NCI-H187 treated with DMSO at 0.1 percent for 48 hours (cell line): ENCODE measurements at places on chromosomes 5 and 9.

DNA sequence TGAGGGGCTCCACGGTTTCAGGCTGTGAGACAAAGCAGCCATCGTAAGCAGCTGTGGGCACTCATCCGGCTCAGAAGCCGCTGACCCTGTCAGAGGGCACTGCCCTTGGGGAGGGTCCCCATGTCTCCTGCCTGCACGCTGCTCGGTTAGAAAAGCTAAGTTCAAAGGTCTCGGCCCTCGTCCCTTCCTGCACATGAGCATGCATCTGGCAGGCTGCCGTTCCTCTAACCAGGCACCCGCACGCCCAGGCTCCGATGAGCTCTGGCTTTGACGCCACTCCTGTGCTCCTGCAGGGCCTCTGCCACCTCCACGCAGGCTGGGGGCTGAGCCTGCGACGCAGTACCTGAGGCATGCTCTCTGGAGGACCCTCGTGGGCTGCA is 51.3 kb downstream of the NKD2 start:
- DNase-seq = no peak

DNA sequence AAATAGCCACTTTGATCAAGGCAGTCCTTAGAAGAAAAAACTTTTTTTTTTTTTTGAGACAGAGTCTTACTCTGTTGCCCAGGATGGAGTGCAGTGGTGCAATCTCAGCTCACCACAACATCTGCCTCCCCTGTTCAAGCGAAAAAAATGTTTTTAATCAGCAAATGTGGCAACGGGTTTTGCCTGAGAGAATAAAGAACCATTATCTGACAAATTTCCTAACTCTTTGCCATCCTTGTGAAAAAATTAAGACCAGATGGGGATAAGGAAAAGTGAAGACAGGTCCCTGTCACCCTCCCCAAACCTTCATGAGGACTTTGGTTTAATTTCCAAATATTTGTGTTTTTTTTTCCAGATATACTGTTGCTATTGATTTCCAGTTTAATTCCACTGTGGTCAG is 107.3 kb upstream of the SPOCK1 start:
- no peak for DNase-seq

DNA sequence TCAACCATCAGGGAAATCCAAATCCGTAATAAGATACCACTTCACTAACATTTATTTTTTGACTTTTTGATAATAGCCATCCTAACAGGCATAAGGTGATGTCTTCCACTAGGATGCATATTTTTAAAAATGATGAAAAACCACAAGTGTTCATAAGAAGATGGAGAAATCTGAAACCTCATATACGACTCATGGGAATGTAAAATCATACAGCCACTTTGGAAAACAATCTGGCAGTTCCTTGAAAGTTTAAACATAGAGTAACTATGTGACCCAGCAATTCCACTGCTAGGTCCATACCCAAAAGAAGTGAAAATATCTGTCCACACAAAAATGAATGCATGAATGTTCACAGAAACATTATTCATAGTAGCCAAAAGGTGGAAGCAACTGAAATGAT is 431.0 kb downstream of the ENC1 start:
- DNase-seq = no peak

- DNase-seq = no peak
These were observed 106.0 kb downstream of the CWC27 start for GRCh38 chr5:64874753-64875152.

DNA sequence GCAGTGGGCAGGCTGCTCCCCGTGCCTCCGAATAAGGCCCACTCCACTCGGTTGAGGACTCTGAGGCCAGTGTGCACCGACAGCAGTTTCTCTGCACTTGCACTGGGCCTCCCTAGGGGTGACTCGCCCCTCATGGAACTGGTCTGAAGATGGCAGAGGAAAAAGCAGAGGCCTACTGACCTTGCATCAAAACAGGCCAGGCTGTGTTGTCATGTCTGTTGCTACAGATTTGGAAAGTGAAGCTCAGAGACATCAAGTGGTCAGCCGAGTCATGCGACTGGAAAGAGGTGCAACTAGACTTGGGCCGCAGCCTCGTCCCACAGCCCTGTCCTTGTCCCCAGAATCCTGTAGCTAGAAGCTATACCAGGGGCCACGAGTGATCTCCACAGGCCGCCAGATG is 78.3 kb downstream of the DCP2 start:
- DNase-seq = no peak

- DNase-seq = no peak
These were observed 6.9 kb upstream of the NDUFB6 start for GRCh38 chr9:32579706-32580331.

DNA sequence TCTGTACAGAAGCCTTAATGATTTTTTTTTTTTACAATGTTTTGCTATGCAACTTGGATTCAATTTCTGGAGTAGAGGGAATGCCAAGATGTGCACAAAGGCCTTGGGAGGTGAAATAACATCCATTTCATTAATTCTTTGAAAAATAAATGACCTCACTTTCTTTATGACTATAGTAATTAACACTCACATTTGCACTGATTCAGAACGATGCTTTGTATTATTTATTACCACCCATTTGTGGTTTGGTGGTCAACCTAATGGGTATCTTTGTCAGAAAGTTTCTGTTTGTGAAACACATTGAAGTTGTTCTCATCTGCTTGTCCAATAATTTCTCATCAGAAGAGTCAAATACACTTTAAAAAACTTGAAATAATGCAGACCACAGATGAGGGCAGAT is 169.3 kb downstream of the NTRK2 start:
- no peak for DNase-seq

- DNase-seq = no peak
These were observed 136.5 kb upstream of the LIFR start for GRCh38 chr5:38692781-38693527.

DNA sequence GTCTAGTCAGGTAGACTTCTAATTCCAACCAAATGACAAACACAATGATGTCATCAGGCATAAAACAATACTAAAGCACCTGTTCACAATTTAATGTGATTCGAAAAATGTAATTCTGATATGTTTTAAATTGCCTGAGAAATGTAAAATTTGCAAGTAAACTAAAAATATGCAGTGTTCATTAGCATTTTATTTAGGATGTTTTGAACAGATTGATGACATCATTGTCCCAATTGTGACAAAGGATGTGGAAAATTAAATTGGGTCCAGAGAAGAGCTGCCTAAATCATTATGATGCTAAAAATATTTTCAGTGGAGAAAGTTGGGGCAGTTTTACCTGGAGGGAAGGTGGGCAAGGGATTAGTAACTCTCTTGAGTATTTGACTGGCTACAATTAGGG is 86.5 kb downstream of the CFAP90 start:
- DNase-seq = no peak

DNA sequence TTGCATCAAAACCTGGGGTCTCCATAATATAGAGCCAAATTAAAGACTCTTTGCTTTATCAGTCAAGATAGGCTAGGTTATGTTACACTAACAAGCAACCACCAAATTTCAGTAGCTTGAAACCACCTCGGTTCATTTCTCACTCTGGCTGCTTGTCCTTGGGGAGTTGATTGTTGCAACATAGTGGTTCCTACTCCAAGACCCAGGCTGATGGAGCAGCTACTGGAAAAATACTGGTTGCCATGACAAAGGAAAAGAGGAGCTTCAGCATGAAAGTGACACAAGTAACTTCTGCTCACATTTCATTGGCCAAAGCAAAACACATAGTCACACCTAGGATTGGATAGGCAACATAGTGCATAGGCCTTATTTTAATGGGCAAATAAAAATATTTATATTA is 18.5 kb upstream of the RCL1 start:
- no peak for DNase-seq

DNA sequence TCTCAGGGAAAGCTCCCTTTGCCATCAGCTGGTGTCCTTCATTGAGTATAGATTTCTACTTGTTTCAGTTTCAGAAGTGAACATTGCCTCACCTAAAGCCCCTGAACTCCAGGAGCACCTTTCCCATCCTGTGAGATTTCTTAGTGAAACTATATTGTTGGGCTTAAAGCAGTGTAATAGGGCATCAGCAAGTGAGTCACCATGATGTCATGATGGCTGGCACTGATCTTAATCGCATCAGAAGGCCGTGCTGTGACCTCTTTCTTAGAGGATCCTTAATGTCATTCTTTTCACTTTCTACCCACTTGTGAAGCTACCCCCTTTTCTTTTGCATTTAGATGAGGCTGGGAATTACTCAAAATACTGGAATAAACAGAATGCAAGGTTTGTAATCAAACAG is 401.3 kb downstream of the MTRR start:
- DNase-seq = no peak

- no peak for DNase-seq
These were observed 3.3 kb upstream of the PLGRKT start for GRCh38 chr9:5441043-5441442.

DNA sequence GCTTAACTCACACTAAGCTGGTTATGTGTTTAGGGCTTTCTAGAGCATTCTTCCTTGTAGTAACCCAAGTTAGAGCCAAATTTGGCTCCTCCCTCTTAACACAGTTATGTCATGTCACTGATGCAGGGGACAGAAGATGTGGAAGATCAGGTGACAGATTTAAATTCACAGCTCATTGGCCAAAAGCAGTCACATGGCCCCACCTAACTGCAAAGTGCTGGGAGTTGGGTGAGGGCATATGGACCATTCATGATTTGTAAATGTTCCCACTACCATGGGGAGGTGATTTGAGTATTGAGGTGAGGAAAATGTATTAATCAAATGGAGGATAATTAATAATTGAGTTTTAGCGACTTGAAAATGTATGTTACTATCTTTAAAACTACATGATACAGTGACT is 829.4 kb downstream of the CDH12 start:
- DNase-seq = no peak

- no peak for DNase-seq
These were observed 7.0 kb downstream of the DOLK start for GRCh38 chr9:128940271-128940921.

DNA sequence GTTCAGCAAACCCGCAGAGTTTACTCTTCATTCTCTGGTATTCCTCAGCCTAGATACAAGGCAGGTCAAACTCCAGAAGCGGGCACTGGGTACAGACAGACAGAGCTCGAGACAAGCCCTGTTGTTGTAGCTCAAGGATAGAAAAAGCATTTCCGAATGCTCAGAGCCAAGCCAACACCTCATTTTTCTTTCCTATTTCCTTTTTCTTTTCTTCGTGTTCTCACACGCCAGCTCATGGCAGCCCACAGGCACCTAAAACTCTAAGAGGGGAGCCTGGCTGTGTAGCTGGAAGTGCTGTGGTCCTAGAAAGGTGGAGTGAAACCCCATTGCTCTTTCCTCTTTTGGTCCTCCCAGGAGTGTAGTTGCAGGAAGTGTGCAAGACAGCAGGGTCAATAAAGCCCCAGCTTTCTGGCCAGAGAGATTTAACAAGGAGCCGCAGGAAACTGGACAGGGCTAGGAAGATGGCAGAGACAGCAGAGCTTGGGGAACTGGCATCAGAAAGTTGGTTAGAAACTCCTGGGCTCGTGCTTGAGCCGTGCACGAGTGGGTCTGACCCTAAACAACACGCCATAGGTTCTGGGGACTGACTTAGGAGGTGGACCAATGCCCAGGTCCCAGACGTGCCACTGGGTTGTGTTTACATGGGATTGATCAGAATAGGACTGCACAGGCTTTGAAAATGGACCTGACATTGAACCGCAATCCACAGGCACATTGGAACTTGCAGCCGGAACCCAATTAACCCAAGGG is 41.6 kb downstream of the ADAMTS2 start:
- DNase-seq = no peak

DNA sequence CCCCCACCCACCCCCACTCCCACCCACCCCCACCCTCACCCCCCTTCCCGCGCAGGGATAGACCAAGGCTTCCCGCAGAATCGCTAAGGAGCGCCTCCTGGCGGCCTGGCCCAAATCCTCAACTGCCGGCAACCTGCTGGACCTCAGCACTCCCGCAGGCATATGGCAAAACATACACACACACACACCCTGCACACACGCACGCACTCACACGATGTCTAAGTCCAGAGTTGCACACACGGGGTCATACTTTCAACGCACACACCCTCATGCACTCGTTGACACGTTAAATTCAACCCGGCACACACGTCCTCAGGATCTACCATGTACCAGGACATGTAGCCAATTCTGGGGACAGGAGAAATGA is 1.7 kb downstream of the CPLX2 start:
- DNase-seq = no peak

- no peak for DNase-seq
These were observed 119.7 kb downstream of the PSD2 start for GRCh38 chr5:139915266-139915665.

DNA sequence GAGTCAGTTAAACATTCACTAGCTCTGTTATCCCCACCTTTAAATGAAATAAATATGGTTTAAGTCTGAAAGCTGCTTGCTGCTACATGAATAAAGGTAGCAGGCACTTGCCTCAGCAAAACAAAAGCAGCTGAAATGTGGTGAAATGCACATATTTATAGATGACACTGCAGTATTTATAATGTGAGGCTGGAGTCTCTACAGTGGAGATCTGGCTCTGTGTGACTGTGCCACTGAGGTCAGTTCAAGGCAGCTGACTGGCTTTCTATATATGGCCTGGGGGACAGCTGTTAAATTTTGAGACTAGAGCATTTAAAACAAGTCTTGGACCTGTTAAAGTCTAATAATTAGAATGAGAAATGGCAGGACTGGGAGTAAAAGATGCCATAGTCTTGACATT is 859.6 kb upstream of the SEMA6A start:
- no peak for DNase-seq

- DNase-seq = no peak
These were observed 27.0 kb upstream of the ALDOB start for GRCh38 chr9:101462558-101462957.

DNA sequence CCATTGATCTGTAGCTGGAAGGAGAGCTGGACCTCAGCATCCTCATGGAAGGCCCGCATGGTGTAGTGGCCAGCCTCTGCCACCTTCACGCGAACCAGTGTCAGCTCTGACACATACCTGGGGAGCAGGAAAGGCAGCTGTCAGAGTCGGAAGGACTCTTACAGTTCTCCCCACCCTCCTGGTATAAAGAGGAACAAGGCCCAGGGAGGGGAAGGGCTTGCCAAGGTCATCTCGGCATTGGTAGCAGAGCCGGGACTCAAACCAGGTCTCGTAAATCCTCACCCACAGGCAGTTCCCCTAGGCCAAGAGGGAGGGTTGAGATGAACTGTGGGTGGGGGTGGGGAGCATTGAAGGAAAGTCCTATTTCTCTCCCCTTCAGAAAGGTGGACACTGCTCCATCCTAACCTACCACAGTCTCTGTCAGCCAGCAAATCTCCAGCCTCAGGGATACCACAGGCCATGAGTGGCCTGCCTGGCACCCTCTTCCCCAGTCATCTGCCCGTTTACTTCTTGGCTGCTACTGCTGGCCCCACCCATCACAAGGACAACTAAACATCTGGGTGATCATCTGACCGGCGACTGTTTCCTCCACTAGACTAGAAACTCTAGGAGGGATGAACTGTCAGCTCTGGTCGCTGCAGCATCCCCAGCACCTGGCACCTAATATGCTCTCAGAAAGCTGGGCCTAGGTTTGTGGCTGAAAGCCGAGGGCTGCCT is 23.5 kb downstream of the PDGFRB start:
- DNase-seq = no peak
